ENCODE measurements at places on chromosomes 6 and 20.
A peak's percentile ranks its signal among the peaks of the same experiment; 100 is the strongest.

GRCh38 chr20:57483287-57484050 is 41.5 kb downstream of the CTCFL start:
- DNase-seq = peak; percentile 29

- no peak for DNase-seq
Measured at GRCh38 chr6:90500458-90500857, 86.4 kb downstream of the MAP3K7 start.

- DNase-seq = no peak
Measured at GRCh38 chr6:34953061-34954025, 64.3 kb downstream of the ANKS1A start.

GRCh38 chr6:10347561-10348327 is 67.1 kb downstream of the TFAP2A start:
- no peak for DNase-seq

- no peak for DNase-seq
Measured at GRCh38 chr6:152068622-152069261, 261.3 kb downstream of the ESR1 start.

- peak; percentile 58 for DNase-seq
Measured at GRCh38 chr6:138454981-138455706, 44.1 kb downstream of the NHSL1 start.

DNA sequence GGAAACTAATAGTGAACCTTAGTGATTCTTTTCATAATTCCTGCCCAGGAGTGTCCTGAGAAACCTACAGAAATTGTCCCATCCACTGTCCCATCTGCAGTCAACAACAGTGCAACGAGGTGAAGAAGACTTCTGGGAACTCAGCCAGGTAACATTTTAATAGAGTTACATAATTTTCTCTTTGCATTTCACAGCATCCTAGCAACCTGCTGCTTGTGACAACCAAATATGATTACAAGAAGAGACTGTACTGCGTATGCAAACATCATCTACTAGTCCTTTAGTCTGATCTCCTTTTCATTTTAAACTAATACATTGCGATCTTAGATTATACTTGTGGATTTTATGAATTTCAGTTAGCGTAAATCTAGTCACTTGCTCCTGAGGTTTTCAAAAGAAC is 951.6 kb downstream of the TFAP2A start:
- DNase-seq = no peak

DNA sequence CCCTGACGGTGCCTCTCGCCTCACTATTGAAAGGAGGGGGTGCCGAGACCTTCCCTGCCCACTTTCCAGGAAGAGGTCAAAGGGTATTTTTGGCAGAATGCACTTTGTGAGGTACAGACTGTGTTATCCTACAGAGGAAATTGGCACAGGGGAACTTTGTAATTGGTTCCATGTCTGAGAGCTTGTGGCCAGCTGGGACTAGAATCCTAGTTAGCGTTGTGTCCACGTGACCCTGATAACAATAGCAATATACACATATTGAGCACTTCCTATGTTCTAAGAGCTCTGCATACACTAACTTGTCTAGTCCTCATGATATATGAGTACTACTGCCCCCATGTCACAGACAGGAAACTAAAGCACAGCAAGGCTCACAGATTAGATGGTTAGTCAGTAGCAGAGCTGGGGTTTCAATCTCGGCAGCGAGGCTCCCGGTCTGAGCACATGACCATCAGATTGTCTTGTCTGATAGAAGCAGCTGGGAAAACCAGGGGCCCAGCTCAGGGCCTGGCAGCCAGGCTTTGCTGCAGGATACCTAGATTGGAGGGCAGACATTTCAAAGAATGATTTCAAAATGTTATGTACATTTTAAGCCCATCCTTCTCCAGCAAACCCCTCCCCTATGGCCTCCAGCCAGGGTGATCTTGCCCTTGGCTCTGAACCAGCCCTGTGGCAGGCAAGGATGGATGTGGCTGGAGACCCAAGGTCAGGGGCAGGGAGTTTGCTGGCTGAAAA is 1.4 kb downstream of the MAPK13 start:
- peak; percentile 26 for DNase-seq
